ENCODE measurements at places on chromosomes 6 and 20.

- no peak for DNase-seq
Measured at GRCh38 chr6:3806169-3806922, 42.8 kb upstream of the FAM50B start.

GRCh38 chr6:79082304-79082703, 4.2 kb upstream of the PHIP start:
- no peak for DNase-seq

DNA sequence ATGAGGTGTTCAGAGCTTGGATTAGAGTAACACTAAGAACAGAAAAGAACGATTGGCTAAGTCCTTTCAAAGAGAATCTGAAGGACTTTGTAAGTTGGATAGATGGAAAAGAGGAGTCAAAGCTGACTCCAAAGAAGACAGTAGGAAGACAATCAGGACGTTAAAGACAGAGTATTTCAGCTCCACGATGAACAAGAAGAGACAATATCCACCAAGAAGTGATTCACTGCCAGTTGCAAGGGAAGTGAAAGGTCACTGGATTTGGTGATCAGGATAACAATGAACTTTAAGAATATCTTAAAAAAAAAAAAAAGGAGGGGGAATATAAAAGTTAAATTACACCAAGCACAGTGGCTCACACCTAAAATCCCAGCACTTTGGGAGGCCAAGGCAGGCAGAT, 17.9 kb downstream of the REPS1 start:
- DNase-seq: no peak

DNA sequence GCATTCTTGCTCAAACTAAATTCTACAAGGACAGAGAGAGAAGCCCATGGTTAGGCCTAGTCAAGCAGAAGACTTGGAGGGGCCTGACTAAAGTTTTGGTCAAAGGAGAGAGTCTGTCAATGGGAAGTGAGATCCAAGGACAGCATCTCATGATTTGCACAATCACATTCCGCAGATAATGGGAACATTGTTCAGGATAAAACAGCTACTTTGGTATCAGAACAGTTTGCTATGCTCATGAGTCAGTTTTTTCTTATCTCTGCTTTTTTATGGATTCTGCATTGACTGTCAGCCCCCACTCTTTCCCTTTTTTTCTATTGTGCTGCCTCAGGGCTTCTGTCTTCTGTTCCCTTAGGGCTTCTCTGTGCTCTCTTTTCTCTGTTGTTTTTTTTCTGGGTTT, 28.6 kb downstream of the AKAP7 start:
- no peak for DNase-seq

- DNase-seq: no peak
Measured at GRCh38 chr20:22830138-22830537, 205.0 kb upstream of the SSTR4 start.

- DNase-seq: no peak
Measured at GRCh38 chr20:582204-582603, 27.9 kb downstream of the TCF15 start.

- DNase-seq: no peak
Measured at GRCh38 chr6:160349020-160349441, 853 bp downstream of the SLC22A3 start.

GRCh38 chr6:160883999-160884398, 107.6 kb upstream of the MAP3K4 start:
- DNase-seq: no peak

DNA sequence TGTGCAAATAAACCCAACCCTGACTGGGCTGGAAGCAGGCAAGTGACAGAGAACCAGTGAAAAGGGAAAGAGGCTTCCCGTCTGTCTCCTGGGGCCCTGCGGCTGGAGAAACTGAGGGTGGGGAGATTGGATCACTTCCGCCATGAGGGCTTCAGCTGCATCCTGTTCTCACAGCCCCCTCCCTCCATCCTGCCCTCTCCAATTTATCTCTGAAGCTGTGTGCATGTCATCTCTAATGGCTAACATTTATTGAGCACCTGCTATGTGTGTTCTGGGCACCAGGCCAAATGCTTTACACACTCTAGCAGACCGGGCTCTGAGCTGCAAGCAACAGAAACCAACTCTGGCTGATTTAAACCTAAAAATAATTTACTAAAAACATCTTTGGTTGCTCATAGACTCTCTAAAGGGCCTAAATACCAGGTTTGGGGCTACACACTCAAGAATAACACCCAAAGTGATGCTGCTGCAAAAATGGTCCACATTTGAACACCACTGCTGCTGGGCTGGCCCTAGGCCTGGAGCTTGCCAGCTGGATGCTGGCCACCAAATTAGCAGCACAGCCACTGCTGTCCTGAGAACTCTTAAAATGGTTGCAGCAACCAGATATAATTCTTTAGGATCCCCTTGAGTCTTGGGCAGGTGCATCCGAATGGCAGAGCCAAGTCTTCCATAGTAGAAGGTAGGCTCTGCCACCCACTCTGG, 123.6 kb upstream of the LRFN2 start:
- DNase-seq: no peak

DNA sequence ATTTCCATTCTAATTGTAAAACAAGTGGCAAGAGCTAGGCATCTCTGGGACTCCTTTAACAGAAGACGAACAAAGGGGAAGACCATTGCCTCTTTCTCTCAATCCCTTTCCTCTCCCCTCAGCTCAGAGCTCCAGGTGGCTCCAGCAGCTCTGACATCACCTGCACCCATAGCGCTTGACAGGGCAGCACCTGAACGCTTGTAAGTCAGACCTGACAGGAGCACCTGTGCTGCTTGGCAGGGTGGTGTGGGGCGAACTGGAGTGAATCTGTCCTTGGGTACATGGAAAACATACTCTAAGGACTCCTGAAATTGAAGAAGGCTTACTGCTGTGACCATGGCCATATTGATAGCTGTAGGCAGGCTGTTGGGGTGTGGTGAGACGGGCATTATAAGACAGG, 409.5 kb upstream of the AGPAT4 start:
- DNase-seq: no peak

DNA sequence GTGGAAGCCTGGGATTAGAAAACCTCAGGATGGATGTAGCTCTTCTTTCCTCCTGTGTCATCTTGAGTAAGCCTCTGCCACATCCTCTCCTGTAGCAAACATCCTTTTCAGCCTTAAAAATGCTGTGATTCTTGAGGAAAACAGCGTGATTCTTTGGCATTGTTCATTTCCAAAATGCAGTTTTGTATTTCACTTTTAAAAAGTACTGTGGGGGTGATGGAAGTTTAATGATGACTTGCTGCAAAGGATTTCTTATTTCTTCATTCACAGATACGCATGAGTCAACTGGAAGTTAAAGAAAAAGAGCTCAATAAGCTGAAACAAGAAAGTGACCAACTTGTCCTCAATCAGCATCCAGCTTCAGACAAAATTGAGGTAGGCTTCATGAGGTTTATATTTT, 23.9 kb upstream of the SNRNP48 start:
- no peak for DNase-seq

GRCh38 chr20:34689486-34689885, 12.6 kb upstream of the PIGU start:
- no peak for DNase-seq

DNA sequence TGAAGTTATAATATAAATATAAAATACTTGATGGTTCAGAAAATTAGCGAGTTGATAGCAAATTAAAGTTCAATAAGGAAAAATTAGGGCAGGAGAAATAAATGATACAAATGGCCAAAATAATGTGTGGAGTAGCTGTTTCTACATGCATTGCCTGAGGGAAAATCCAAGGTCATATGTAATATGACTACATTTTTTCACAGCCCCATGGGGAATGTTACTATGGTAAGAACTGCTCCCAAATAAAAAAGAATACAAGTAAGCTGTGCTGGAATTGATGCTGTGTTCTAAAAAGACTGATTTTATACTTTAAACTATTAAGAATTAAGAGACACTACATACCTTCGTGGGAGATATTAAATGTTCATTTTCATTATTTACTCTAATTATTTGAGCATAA, 34.1 kb downstream of the MEI4 start:
- no peak for DNase-seq

GRCh38 chr6:39322306-39322850, at the start of gene KCNK16:
Gene KCNK16, minus strand, starts transcription at chr6:39322702. Its CDS starts 162 bp downstream, at chr6:39322540.
- DNase-seq: no peak

DNA sequence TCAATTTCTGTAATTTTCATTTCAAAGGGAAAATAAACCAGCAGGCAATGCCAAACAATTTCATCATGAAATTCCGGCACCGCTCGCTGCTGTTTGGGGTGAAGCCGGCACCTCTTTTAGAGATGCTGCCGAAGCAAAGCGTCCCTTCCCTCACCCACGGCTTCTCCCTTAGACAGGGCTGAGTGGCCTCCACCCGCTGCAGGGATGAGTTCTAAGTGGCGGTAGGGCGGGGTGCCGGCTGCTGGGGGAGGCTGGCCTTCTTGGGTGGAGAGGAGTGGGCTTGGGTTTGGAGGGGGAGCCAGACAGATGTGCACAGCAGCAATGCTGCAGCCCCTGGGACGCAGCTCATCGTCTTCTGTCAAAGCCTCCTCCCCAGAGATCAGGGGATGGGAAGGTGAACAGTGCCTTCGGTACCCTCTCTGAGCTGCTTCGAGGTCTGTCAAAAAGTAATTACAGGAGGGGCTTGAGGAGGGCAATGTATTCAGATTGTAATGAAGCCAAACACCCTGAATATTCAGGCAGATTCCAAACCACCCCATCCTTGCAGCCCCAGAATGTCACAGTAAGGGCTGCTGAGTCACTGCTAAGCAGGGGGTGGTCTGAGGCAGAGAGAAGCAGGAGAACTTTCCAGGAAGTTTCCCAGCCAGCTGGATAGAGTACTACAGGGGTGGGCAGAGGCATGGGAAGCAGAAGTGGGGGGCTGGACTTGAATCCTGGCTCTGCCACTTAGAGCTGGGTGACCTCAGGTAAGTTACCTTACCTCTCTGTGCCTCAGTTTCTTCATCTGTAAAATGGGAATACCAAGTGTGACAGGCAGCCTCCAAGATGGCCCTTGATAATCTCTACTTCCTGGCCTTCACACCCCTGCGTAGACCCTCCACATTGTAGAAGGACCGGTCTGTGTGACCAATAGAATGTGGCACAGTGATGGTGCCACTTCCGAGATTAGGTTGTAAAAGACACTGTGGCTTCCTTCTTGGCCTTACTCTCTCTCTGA, 96.6 kb downstream of the SULF2 start:
- DNase-seq: no peak

- no peak for DNase-seq
Measured at GRCh38 chr20:44273231-44274215, 26.4 kb downstream of the GDAP1L1 start.

DNA sequence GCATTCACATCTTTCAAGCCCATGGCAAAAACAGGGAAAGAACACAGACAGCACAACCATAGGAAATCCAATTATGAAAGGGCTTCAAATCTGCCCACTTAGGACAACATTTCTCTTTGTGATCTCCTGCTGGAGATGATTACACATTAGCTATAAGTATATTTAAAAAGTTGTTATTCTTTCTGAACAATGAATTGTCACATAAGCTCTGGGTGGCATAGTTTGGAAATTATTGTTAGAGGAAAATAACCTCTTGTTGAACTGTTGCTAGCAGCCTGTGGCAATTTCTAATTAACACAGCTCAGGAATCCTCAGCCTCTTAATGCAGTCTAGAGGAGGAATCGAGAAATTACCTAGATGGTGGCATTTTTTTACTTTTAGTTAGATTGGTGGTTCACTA, 54.9 kb downstream of the BCAS1 start:
- no peak for DNase-seq

DNA sequence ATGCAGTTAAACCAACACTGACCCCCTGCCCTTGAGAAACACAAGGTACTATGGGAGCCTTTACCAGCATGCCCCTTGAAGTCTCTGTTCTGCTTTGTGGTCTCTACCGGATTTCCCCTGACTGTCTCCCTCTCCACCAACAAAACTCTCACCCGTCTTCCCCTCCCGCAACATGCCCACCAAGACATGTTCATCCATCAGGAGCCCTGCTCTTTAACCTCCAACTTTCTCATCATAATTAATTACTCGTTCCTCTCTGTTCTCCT, 1.1 kb downstream of the ZNF165 start:
- DNase-seq: peak; percentile 45

Data from effector CD8-positive, alpha-beta T cell (primary cell).